Stimulated activated CD4-positive, alpha-beta T cell treated with anti-CD3 and anti-CD28 coated beads, Interleukin-1b, Interleukin-23, amount 100 ng/mL, for 24 hours (primary cell): ENCODE measurements at places on chromosomes 1 and 21.

DNA sequence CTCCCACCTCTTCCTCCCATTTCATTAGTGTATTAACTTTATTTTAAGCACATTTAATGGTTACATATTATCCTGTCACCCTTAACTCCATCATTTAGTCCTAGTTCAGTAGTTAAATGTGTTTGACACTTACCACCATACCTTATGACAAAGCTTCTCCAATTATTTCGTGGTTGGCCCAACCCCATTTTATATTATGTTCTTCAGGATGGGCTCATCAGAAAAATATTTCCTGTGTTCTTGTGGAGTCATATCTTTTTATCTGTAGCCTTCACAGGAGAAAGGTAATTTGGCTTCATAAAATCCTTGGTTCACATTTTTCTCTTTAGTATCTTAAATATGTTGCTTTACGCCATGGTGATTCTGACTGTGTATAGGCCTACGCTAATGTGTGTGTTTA lies 142.3 kb upstream of the COL6A1 start:
- DNase-seq, result no peak

- DNase-seq, result no peak
These were observed 11.8 kb upstream of the RHBDL2 start for GRCh38 chr1:38953433-38953860.

DNA sequence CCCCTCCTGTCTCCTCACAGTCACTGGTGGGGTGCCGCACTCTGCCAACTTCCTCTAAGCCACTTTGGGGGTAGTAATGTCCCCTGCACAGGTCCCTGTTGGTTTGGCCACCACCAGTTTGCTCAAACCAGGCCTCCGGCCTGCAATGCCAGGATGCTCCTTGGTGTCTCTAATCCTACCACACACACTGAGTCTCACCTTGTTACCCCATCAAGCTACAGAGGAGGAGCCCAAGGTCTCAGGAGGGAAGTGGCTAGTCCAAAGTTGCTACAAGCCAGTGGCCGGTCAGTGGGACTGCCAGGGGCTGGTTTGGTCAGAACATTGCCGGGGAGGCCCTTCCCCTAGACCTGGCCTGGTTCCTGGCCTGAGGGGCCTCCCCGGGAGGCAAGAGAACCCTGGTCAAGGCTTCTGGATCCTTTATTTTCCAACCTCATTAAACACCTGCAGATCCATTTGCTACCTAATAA lies 21.5 kb upstream of the LRP8 start:
- DNase-seq, result no peak

GRCh38 chr1:46194641-46195193 lies 3.5 kb downstream of the POMGNT1 start:
- no peak for DNase-seq

GRCh38 chr21:36640721-36641244 lies 58.1 kb upstream of the SIM2 start:
- no peak for DNase-seq

DNA sequence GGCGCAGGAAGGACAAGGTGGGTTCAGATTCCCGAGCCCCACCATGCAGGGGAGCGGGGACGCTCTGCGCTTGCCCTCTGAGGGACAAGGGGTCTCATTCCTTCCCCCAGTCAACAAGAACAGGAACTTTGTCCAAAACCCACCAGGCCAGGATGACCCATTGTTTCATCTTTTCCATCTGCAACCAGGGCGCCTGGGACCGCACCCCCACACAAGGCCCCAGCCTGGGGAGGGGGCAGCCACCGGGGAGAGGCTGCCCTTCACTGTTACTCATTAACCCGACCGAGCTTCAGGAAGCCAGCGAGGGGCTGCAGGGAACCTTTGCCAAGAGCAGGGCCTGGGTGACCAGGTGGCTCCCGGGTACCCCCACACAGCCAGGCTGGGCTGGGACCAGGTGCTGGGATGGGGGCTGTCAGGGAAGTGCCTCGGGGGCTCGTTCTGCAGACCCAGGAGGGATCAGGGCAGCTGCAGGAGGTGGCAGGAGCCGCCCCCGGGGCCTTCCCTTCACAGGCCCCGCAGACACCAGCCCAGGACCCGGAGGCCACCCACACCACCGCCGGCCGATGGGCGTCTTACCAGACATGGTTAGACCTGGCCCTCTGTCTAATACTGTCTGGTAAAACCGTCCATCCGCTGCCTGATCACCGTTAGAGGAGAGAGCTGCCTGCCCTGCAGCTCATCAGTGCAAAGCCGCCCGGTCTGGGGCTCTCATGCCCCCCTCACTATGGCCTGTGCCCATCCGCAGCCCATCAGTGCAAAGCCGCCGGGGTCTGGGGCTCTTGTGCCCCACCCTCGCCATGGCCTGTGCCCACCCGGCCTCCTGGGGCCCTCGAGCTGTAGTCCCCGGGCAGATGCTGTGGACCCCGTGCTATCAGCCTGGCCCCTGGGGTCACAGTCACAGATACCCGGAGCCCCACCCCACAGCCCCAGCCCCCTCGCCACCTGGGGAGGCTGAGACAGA lies 4.9 kb upstream of the TTLL10 start:
- DNase-seq, result no peak

GRCh38 chr1:29470087-29470787 lies 233.9 kb downstream of the PTPRU start:
- DNase-seq, result no peak

DNA sequence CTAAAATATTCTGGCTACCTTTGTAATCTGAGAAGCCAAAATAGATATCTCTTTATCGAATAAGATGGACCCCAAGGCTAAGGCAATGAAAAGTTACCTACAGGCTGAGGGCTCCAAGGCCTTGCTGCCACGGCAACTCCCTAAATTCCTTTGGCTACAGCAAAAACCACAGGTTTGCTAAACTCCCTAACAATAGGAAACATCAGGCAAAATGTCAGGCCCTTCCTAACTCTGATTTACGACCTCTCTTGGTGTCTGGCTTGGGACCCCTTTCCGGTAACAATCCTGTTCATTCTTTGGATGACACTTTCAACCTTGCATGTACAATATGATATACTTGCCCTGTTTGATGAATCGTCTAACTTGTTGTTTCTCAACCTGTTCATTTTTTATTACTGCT lies 11.3 kb upstream of the OR2T8 start:
- no peak for DNase-seq

DNA sequence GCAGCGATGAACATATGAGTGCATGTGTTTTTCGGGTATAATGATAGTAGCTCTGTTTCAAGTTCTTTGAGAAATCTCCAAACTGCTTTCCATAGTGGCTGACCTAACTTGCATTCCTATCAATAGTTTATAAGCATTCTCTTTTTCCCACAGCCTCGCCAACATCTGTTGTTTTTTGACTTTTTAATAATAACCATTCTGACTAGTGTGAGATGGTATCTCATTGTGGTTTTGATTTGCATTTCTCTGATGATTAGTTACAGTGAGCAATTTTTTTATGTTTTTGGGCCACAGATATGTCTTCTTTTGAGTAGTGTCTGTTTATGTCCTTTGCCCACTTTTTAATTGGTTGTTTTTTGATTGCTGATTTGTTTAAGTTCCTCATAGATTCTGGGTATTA lies 10.6 kb upstream of the RUNX1 start:
- DNase-seq, result no peak

DNA sequence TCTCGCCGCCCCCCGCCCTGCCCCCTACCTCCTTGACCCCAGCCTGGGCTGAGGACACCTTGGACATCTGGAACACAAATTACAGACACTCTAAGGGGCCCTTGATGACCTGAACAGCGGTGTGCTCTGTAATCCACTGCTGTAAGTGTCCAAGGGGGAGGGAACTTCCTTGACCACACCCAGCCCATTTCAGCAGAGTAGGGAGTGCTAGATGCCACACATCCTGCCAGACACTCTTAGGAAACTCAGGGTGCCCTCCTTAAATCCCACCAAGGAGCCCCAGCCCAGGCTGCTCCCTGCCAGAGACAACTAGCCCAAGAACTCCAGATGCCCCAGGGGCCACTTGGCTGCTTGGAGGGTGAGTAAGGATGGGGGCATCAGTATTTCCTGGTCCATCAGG lies 282.2 kb downstream of the RRAGC start:
- no peak for DNase-seq

DNA sequence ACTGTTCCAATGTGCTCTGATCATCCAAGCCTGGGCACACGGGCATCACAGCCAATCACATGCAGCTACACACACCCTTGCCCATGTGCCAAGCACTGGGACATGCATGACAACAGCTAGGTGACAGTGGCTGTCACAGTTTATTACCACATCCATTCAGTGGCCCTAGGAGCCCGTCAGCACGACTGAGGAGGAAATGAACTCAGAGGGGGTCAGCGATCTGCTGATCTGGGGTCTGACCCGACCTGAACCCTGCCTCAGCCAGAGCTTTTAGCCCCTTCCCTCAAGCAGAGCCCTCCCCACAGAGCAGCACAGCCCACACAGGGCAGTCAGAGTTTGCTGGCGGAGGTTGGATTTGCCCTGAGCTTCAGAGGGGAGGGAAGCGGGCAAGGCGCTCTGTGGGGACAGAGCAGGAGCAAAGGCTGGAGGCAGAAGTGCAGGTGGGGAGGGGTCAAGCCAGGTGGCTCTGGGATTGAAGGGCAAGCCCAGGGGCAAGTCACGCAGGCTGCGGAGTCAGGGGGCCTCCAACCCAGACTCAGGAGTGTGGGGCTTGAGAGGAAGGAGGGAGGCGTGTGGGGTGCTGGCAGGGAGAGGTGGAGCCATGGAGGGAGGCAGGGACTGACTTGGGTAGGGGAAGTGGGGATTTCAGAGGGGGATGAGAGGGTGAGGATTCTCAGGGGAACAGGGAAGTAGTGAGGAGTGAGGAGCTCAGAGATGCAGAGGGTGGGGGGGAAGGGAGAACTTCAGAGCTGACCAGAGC lies 10.4 kb downstream of the SH3BGRL3 start:
- no peak for DNase-seq

- DNase-seq, result no peak
These were observed 411.8 kb upstream of the DAB1 start for GRCh38 chr1:57835620-57836019.

- DNase-seq, result no peak
These were observed 56.2 kb downstream of the RUNX1 start for GRCh38 chr21:34992736-34993398.

DNA sequence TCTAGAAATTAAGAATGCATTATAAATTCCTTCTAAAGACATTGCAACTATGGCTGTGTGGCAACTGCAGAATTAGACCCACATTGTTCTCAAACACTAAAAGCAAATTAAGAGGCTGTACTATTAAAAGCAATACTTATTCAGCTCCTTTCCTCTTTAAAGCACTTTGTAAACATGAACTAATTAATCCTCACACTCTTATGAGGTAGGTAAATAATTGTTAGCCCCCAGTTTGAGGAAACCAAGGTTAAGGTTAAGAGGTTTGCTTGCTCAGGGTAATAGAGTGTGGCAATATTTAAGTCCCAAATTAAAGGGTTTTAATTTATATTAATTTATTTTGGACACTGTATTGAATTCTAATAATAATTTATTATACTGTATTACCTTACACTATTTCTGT lies 553.8 kb downstream of the LRRIQ3 start:
- no peak for DNase-seq

- DNase-seq, result no peak
These were observed 52.5 kb downstream of the MAN1C1 start for GRCh38 chr1:25668931-25669573.

DNA sequence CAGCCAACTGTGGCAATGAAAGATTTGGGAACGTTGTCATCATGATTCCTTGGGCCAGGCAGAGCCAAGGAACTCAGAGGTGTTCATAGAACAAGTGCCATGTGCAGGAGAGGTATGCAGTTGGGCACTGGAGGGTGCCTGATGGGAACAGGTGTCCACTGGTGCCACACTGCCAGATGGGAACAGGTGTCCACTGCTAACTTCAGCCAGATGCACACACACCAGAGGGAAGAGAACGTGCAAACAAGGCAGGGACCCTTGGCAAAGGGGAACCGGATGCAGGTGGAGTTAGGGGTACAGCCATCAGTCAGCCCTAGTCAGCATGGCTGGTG lies 13.5 kb downstream of the OLFML2B start:
- no peak for DNase-seq

DNA sequence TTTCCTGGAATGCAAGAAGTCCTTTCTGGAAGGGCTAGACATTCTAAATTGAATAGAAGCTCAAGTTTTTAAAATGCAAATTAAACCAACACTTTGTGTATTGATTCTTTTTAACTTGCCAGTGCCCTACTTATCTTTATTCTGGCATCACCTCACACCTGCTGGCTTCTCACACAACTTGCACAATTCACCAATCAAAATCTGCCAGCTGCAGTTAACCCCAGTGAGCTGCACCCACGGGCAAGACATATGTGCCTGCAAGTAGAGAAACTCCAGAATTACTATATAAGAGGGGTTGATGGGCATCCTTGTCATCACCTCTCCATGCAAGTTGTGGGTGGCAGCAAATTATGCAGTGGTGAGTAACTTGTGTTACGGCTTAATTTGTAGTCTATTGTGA lies 11.7 kb upstream of the PLPPR4 start:
- DNase-seq, result no peak

GRCh38 chr1:18201997-18202719 lies 94.6 kb downstream of the IGSF21 start:
- DNase-seq, result no peak

DNA sequence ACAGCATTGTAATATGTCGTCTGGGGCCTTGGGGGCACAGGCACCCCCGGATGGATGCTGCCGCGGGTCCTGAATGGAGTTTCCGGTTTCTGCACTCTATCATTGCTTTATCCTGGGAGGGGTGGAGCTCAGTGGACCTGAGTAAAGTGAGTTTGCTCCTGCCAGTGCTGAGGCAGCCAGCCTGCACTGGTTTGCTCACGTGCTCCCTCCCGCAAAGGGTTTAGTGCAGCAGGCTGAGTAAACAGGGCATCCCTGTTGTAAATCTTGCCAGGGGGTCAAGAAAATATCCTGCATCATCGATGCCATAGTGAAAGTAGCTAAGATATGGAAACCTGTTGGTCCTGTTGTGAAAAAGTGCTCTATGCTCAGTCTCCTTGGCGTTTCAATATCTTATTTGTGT lies 85.6 kb upstream of the BRINP3 start:
- no peak for DNase-seq

DNA sequence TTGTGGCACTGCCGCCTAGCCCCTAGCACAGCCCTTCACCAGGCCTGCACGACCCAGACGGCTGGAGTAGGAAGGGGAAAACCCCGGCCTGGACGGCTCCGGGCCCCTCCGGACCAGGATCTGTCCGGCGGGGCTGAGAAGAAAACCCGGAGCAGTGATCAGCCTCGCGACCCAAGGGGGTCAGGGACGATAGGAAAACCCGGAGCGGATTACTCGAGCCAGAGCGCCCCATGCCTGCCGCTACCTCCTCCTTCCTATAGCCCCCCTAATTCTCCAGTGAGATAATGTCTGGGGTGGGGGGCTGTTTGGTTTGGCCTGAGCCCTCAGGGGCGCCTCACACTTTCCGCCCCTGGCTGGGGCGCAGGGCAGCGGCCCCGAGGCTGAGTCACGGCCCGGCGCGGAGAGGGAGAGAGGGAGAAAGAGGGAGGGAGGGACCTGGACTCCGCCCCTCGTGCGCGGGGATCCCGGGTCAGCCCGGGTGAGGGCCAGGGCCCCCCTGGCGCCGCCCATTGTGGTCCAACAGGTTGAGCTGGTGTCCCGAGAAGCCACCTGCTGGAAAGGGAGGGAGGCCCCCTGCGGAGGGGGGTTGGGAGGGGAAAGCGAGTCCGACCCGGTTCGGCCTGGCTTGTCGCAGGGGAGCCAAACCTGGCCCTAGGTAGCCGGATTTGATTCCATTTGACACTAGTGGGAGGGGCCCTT lies 1.7 kb upstream of the ZBTB7B start:
- no peak for DNase-seq
